ENCODE measurements at places on chromosomes 3 and 15.

- peak; percentile 78 for ATAC-seq
Measured at GRCh38 chr3:4722103-4722502, 229.0 kb downstream of the ITPR1 start.

GRCh38 chr15:83504365-83504764 lies 57.2 kb downstream of the SH3GL3 start:
- no peak for ATAC-seq

DNA sequence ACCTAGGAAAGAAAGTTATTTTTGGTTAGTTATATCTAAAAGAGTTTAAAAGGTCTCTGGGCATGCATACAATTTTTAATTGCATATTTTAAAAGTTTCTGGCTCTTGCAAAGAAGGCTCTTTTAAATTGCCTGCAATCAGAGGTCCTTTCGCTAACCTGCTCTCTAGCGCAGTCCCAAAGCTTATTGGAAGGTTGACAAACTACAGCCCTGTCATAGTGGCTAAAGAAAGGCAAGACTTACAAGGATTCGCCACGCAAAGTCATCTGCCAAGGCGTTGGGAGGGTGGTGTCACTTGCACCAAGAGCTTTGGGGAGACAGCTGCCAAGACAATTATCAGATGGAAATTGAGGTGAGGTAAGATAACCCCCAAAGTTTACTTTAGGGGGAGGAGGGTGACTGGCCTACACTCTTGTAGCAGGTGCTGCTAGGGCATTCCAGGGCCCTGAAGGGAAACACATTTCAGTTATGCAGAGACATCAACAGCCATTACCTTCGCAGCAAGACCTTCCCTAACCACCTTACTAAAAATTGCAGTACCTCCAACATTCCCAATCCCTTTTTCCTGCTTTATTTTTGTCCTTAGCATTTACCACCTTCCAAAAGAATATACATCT lies 606.2 kb downstream of the MAGI1 start:
- no peak for ATAC-seq

GRCh38 chr15:44158111-44158510 lies 37.0 kb downstream of the FRMD5 start:
- peak; percentile 49 for ATAC-seq

GRCh38 chr15:35750051-35750450 lies 204.1 kb upstream of the DPH6 start:
- ATAC-seq, result no peak

DNA sequence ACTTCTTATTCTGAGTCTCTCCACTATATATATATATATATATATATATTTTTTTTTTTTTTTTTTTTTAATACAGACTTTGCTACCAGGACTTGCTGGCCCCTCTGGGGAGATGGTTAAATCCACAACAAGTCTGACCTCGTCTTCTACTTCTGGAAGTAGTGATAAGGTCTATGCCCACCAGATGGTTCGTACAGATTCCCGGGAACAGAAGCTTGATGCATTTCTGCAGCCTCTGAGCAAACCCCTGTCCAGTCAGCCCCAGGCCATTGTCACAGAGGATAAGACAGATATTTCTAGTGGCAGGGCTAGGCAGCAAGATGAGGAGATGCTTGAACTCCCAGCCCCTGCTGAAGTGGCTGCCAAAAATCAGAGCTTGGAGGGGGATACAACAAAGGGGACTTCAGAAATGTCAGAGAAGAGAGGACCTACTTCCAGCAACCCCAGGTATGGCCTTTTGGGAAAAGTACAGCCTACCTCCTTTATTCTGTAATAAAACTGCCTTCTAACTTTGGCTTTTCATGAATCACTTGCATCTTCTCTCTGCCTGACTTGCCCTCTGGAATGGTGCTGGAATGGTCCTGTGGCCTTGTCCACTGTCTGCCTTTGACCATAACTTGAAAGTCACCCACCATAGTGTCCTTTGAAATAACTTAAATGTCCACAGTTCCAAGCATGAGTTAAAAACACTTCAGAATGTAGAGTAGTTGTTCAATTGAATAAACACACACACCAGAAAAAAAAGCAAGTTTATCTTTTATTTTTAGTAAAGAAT lies 32.4 kb downstream of the MLH1 start:
- ATAC-seq, result no peak

- no peak for ATAC-seq
Measured at GRCh38 chr3:50317300-50317699, 5.2 kb downstream of the HYAL2 start.

- no peak for ATAC-seq
Measured at GRCh38 chr15:65246026-65246714, 34.9 kb upstream of the CILP start.

DNA sequence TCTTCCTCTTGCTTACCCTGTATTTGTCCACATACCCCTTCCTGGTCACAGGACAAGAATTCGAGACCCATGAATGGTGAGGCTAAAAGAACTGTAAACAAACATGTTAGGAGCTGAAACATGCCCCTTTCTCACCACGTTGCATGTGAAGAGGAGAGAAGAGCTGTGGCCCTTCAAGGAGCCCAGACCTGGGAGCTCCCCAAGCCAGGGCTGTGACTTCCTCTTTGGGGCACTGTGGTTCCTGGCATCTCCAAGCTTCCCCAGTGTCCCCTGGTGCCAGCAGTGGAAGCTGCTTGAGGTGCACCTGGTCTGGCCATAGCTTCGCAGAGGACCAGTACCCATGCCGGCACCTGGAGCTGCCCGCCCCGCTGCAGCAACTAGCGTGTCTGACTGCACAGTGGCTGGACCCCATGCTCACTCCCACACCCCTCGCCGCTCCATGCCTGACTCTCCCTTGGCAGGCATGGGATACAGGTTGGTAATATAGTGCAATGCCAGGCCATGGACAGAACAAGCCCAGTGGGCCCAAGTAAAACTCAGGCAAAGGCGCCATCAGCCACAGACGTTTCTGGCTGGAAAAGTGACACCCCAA lies 9.9 kb downstream of the SPCS1 start:
- ATAC-seq, result no peak

GRCh38 chr3:58585005-58585786 lies 8.0 kb upstream of the FAM107A start:
- peak; percentile 99 for ATAC-seq

- no peak for ATAC-seq
Measured at GRCh38 chr3:28053759-28054158, 187.7 kb upstream of the CMC1 start.

- ATAC-seq, result no peak
Measured at GRCh38 chr3:143755978-143756377, 92.3 kb downstream of the SLC9A9 start.

- ATAC-seq, result no peak
Measured at GRCh38 chr3:16460273-16460672, 53.2 kb downstream of the RFTN1 start.

DNA sequence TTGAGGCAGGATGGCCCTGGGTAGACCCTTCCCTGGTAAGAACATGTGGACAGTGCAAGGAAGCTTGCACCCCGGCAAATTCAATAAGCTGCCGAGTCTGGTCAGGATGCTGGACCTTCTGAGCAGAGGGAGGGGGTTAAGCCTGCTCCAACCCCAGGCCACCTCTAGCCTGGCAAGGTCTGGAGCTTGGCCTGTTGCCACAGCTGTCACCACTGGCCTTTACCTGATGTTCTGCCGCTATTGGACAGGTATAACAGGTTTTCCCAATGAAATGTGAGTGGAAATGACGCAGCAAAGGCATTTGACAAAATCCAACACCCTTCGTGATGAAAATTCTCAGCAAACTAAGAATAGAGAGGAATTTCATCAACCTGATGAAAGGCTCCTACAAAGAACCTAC lies 699 bp upstream of the MESP1 start:
- no peak for ATAC-seq

GRCh38 chr15:48939648-48940047 lies 24.1 kb downstream of the SHC4 start:
- ATAC-seq, result peak; percentile 88

DNA sequence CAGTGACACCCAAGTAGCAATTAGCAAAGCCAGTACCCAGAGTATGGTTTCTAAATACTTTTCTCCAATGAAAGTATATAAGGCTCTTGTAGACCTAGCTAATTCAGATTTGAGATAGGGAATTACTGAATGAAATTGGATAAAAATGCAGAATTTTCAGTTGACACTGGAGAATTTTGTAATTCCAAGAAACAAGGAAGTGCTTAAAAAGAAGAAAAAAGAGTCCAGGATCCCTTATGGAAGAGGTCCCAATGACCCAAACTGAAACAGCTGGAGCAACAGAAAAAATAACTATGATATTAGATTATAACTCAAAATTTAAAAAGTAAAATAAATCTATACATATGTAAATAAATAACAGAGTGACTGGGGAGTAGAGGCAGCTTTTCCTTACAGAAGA lies 335.2 kb downstream of the C3orf38 start:
- no peak for ATAC-seq

DNA sequence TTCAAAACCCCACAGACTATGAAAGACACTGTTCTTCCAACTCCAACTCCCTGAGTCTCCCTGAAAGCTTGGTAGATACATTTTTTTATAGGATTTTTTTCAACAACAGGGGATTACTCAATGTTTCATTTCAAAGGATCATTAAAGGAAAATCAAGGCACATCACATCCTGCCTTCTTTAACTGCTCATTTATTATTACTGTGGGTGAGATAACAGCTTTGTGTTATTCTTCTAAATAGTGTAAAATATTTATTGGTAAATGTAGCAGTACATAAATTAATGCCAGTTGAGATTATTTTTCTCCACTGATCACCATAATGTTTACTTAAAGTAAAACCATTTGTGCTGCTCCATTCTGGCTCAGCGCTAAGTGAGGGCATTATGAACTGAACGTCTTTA lies 57.2 kb downstream of the AGBL1 start:
- ATAC-seq, result no peak

DNA sequence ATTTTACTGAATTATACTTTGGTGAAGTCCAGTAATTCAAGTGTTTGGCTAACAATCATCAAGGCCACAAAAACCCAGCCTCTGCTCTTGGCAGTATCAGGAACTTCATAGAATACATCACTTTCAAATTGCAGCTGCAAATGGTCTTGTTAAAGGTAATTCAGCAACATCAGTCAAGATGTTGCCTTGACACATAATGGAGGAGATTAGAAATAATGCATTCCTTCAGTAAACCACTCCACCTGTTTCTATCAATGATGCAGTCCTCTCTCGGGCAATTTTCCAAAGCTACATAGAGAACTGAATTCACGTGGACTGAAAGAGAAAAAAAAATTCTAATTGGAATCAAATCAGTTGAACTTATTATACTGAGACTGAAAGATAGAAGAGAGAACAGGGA lies 279.3 kb downstream of the VGLL3 start:
- ATAC-seq, result no peak

DNA sequence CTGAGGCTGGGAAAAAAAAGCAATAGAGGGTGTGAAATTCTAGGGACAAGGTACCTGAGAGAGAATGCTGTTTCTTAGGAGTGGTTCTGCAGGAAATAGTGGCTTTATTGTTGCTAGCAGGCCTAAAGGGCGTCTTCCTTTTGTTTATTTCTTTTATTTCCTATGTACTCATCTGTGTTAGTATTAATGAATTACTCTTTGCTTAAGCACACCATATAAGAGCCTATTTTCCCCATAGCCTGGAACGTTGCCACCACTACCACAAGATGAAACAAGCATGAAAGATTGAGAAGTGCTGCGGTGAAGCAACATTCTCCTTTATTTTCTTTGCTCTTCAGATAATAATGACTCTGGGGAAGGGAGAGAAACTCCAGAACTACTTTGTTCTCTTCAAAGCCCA lies 21.3 kb upstream of the GOLIM4 start:
- no peak for ATAC-seq

DNA sequence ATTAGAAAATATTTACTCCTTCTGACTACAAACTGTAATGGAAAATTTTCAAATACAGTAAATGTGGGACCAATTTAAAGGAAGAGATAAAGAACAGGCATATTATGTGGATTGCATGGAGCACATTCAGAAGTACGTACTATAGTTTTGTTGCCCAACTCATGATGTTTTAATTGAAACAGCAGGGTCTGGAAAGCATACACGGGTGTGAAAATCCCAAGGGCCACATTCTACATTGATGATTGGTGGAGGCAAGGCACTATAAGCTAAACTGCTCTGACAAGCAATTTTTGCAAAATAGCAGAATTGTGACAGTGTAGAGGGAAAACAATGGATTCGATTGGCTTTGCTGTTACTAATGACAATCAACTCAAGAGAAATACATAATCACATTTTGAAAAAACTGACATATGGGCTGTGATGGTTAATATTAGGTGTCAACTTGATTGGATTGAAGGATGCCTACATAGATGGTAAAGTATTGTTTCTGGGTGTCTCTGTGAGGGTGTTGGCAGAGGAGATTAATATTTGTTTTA lies 458.6 kb downstream of the PYDC2 start:
- no peak for ATAC-seq

GRCh38 chr3:156368189-156368588 lies 186.7 kb downstream of the SSR3 start:
- ATAC-seq, result no peak

GRCh38 chr3:172751175-172751704 lies 714 bp downstream of the ECT2 start:
- ATAC-seq, result peak; percentile 36

GRCh38 chr3:160393346-160394008 lies 5.5 kb downstream of the IFT80 start:
- ATAC-seq, result no peak

- ATAC-seq, result no peak
Measured at GRCh38 chr3:171054921-171055320, 28.4 kb upstream of the SLC2A2 start.

DNA sequence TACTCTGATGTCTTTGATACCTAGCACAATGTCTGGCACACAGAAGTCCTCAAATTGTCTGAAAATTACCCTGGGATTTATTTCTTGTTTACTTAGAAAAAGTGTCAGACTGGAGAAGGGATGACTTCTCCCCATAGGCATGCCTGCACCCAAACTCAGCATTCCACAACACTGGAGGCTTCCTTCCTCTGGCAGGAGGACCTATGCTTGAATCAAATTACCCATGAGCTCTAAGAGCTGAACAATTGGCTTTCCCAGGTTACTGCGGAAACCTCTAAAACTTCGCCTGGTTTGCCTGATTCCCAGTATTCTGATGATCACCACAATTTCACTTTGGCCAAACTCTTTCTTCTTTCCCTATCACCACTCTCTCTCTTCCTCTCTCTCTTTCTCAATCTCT lies 217.4 kb downstream of the DIPK2A start:
- ATAC-seq, result no peak

GRCh38 chr3:49747792-49748480 lies 24.2 kb upstream of the GMPPB start:
- ATAC-seq, result no peak

- ATAC-seq, result no peak
Measured at GRCh38 chr3:53252096-53252946, 3.5 kb downstream of the TKT start.

- ATAC-seq, result no peak
Measured at GRCh38 chr15:73679964-73680363, 4.2 kb upstream of the CD276 start.

DNA sequence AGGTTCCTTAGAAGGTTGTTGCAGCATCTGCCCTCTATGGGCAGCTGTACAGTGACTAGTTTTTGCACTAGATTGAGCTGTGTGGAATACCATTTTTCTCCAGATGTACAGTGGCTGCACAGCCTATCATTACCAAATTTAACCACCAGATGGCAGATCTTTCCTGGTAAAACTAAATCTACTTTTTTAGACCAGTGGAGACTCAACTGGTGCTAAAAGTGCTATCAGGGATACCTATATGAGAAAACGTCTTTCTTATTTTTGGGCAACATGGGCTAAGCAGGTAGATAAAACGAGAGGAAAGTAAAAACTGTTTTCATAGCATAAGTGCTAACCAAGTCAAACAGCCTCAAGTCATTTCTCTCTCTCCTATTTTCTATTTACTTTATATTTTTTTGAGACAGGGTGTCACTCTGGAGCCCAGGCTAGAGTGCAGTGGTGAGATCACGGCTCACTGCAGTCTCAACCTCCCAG lies 21.2 kb downstream of the IGSF10 start:
- ATAC-seq, result peak; percentile 97
